ENCODE measurements at places on chromosomes 2 and 18.

DNA sequence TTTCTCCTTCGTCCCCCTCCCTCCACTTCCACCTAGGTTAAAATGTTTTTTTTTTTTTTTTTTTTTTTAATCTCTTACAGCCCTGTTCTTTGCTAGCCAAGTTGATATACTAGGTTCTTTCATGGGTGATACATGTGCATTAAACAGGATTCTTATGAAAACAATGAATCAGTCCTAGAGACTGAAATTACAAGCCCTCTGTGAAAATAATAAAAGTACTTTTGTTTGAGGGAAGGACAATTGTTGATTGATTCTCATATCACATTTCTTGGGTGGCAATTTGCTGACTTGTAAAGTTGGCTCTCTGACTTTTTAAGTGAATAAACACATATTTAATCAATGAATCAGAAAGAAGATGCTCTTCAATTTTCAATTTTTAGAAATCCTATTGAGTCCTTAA lies 639.9 kb downstream of the LRP1B start:
- no peak for DNase-seq

- DNase-seq: no peak
Measured at GRCh38 chr2:38922389-38922788, 32.7 kb downstream of the ARHGEF33 start.

GRCh38 chr2:36783246-36783645 lies 86.7 kb downstream of the VIT start:
- no peak for DNase-seq

DNA sequence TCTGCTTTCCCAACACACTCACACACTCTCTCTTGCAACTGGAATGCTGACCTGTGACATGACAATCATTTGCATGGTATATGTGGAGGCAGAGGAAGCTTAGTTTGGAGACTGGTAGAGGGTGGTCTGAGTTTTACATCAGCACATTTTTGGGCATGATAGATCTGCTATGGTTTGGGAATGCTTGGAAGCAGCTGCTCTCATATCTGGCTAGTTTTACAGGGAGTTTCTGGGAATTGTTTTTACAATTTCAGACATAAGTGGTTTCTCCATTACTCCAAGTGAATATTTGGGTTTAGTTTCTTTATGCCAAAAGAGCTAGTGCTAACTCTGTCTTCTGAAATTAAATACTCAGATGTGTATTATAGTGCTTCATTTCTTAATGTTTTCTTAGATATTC lies 977.6 kb downstream of the SUCLG1 start:
- no peak for DNase-seq

DNA sequence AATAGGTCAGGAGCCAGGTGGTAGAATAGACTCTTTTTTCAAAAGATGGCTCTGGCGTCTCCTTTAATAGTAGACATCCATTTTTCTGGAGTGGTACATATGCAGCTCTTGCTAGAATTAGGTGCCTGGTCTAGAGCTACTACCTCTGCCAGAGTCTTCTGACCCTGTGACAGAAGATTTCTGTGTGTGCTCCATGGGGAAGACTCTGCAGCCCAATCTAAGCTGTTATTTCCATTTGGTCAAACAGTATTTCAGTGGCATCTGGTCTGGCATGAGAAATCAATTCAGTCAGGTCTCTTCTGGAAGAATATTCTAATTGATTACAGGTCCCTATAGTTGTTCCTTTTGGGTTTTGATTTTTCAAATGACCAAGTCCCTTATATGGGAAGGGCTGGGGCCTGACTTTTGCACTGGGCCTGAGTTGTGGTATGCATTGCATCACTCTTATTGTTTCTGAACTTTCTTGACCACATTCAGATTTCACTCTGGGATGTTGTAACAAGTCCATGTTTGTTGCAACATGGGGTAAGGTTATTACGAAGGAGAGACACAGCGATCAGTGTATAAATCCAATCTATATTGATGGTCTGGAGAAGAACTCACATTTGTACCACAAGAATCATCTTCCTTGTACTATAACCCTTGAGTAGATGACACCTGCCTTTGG lies 12.1 kb downstream of the MXD1 start:
- no peak for DNase-seq

Data from GM12864 (cell line).